ENCODE measurements at places on chromosomes 12 and 14.

DNA sequence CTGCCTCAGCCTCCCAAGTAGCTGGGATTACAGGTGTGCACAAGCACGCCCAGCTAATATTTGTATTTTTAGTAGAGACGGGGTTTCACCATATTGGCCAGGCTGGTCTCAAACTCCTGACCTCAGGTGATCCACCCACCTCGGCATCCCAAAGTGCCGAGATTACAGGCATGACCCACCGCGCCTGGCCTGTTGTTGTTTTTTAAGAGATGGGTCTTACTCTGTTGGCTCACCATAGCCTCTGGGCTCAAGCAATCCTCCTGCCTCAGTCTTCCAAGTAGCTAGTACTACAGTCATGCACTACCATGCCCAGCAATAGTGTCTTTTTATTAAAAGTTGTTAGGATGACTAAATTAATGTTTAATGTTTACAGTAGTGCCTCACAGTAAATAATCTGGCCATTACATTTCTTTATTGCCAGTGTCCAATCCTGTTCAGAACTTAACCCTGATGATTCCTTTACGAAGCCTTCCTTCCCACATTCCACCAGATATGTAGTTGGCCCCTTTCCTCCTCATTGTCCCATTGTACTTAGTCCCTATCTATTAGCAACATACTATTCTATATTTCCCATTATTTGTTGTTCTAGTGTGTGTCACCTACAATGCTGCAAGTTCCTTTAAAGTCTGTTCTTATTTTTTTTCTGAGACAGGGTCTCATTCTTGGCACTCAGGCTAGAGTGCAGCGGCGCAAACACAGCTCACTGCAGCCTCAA is 8.8 kb upstream of the SMARCC2 start:
- no peaks in the 10 kb centered on the region for H3K27me3 ChIP-seq
- H3K4me1 ChIP-seq: peaks cover 9% of the 10 kb centered on the region
- peak; percentile 17 for DNase-seq
- no peak overlapping the region for H3K4me3 ChIP-seq

- H3K36me3 ChIP-seq: no peaks in the 10 kb centered on the region
- DNase-seq: peak; percentile 44
- no peak overlapping the region for H3K4me3 ChIP-seq
- H3K4me1 ChIP-seq: peaks cover 22% of the 10 kb centered on the region
- H3K27ac ChIP-seq: no peak overlapping the region
These were observed 75.7 kb downstream of the TSPAN9 start for GRCh38 chr12:3152892-3153291.

DNA sequence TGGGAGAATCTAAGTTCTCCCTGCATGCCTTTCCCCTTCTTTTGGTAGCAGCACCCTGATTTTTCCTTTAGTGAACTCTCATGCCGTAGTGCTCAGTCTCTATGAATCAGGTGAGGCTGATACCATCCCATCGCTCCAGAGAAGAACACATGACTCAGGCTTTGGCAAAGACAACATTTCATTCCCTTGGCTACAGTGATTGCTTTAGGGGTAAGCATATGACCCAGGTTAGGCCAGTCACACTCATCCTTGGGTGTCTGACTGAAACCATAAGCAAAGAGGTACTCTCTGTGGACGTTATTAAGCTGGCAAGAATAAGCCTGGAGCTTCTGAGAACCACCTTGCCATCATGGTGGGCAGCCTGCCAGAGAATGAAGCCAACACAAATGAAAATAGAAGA is 141.8 kb downstream of the MYRFL start:
- H3K36me3 ChIP-seq: no peaks in the 10 kb centered on the region
- no peaks in the 10 kb centered on the region for H3K27me3 ChIP-seq
- no peak for DNase-seq
- no peak overlapping the region for H3K27ac ChIP-seq

DNA sequence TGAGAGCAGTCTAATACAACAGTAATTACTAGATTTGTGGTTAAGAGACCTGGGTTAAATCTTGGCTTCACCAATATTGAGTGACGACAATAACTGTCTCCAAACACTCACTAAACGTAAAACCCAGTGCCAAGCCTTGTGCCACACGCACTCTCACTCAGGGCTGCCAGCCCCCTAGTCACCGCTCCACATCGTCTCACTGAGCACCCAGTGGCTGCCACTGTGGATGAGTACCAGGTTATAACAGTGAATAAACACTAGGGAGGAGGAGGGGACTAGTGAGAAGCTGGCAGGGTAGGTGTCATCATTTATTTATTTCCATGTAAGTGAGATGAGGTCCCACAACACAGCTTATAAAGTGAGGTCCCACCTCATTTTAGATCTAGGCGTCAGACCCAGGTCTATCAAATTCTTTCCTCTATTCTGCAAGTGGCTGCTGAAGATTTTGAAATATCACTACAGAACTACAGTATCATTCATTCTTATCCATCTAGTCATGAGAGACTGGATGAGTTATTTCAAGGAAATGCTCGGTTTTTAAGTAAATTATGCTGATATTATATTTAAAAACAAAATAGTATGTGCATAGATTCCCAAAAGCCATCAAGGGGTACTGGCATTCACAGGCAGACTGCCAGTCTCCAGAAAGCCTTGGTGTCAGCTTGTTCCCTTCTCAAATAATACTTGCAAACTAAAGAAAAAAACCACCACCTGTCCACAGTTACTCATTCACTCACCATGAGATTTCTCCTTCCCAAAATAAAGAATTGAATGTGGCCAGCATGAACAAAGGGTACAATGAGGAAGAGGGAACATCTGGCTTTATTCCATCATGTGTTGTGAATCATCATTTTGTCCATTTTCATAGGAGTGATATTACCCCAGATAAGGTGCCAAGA is 84.0 kb downstream of the PTPN21 start:
- H3K36me3 ChIP-seq: peaks cover 40% of the 10 kb centered on the region
- H3K4me1 ChIP-seq: peaks cover 39% of the 10 kb centered on the region
- H3K27me3 ChIP-seq: no peaks in the 10 kb centered on the region
- H3K27ac ChIP-seq: peak overlapping the region; percentile 42
- H3K4me3 ChIP-seq: no peak overlapping the region

- no peak overlapping the region for H3K4me3 ChIP-seq
- H3K27ac ChIP-seq: no peak overlapping the region
- no peaks in the 10 kb centered on the region for H3K4me1 ChIP-seq
- no peaks in the 10 kb centered on the region for H3K36me3 ChIP-seq
These were observed 2.9 kb upstream of the PDE1B start for GRCh38 chr12:54546511-54546910.

- H3K36me3 ChIP-seq: no peaks in the 10 kb centered on the region
- no peaks in the 10 kb centered on the region for H3K27me3 ChIP-seq
- peak overlapping the region; percentile 92 for H3K27ac ChIP-seq
- H3K4me3 ChIP-seq: no peak overlapping the region
- no peak for DNase-seq
- peaks cover 34% of the 10 kb centered on the region for H3K4me1 ChIP-seq
These were observed 8.3 kb downstream of the GALNT16 start for GRCh38 chr14:69268223-69268622.

GRCh38 chr14:59208224-59208814 is 19.9 kb downstream of the DAAM1 start:
- no peaks in the 10 kb centered on the region for H3K27me3 ChIP-seq
- H3K36me3 ChIP-seq: no peaks in the 10 kb centered on the region
- peak overlapping the region; percentile 2 for H3K27ac ChIP-seq
- no peak overlapping the region for H3K4me3 ChIP-seq

- peak overlapping the region; percentile 91 for H3K27ac ChIP-seq
These were observed 88.3 kb downstream of the OTOGL start for GRCh38 chr12:80187660-80188090.

- H3K4me1 ChIP-seq: peaks cover 7% of the 10 kb centered on the region
- H3K27ac ChIP-seq: no peak overlapping the region
- H3K36me3 ChIP-seq: no peaks in the 10 kb centered on the region
- H3K4me3 ChIP-seq: no peak overlapping the region
These were observed 28.0 kb upstream of the NUDT14 start for GRCh38 chr14:105209091-105209490.

DNA sequence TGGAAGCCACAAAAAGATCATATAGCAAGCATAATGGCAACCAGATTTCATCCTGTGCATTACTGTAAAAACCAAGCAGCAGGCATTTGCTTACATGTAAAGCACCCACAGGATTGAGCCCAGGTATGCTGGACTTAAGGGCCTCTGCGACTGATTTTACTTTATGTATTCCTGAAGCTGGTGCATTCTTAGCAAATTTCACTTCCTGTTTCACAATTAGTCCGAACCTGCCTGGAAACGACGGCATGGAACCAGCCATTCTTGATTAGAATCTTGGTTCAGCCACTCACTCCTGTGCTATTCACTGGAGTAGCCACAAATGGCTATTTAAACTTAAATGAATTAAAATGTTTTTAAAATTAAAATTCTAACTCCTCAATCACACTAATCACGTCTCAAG is 239.2 kb downstream of the NUAK1 start:
- H3K4me1 ChIP-seq: no peaks in the 10 kb centered on the region
- no peak overlapping the region for H3K4me3 ChIP-seq
- H3K27me3 ChIP-seq: no peaks in the 10 kb centered on the region

DNA sequence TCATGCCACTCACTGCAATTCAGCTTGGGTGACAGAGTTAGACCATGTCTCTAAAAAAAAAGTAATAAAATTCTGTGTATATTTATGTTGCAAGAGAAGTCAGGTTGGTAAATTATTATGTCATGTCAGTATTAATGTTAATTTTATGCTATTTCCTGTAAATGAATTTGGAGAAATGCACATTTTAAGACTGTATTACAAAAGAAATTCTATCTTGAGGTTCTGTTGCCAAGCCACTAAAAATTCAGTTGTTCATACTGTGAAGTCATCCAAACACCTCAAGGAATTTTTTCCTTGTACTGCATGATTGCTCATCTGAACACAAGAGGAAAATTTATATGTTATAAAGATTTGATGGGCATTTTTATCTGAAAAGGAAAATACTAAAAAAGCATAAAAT is 23.3 kb upstream of the HMGA2 start:
- peak; percentile 44 for DNase-seq
- no peaks in the 10 kb centered on the region for H3K27me3 ChIP-seq
- no peaks in the 10 kb centered on the region for H3K36me3 ChIP-seq
- H3K4me1 ChIP-seq: peaks cover 5% of the 10 kb centered on the region

DNA sequence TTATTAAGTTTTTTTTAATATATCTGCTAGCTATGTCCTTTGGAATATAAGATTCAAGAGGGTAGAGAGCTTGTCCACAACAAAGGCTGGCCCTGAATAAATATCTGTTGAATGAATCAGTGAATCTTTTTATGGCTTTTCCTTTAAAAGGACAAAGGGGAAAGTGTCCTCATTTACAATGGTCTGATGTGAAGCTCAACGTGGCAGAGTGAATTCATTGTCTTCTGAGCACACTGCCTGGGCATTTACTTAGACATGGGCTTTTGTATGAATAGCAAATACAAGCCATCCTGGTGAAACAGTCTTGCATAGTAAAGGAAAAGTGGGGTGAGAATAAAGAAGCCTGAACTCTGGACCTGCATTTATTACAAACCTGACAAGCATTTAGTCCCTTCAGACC is 201.2 kb downstream of the NELL2 start:
- no peaks in the 10 kb centered on the region for H3K36me3 ChIP-seq
- DNase-seq: no peak
- no peaks in the 10 kb centered on the region for H3K27me3 ChIP-seq
- H3K27ac ChIP-seq: no peak overlapping the region

DNA sequence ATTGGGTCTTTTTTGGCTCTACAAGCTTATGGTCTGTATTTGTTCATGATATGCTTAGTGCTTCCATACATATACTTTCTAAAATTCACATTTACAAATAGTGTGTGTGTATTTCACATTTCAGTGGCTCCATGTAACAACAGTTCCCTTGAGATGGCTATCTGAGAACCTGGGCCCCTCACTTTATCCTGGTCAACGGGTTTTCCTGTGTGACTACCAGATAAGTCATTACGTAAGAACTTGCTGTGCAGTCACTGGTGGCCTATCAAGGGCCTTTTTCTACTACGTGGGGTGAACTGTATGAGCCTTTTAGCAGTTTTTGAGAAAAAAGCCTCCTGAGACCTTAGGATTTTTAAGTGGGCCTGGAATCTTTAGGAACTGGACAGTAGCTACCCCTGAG is 454.1 kb downstream of the PCNX1 start:
- no peak overlapping the region for H3K4me3 ChIP-seq
- peaks cover 6% of the 10 kb centered on the region for H3K36me3 ChIP-seq
- H3K4me1 ChIP-seq: peaks cover 38% of the 10 kb centered on the region

- H3K27ac ChIP-seq: no peak overlapping the region
- H3K4me1 ChIP-seq: no peaks in the 10 kb centered on the region
- no peak for DNase-seq
- H3K36me3 ChIP-seq: no peaks in the 10 kb centered on the region
- H3K4me3 ChIP-seq: no peak overlapping the region
These were observed 339.5 kb downstream of the PAWR start for GRCh38 chr12:79351251-79351650.

DNA sequence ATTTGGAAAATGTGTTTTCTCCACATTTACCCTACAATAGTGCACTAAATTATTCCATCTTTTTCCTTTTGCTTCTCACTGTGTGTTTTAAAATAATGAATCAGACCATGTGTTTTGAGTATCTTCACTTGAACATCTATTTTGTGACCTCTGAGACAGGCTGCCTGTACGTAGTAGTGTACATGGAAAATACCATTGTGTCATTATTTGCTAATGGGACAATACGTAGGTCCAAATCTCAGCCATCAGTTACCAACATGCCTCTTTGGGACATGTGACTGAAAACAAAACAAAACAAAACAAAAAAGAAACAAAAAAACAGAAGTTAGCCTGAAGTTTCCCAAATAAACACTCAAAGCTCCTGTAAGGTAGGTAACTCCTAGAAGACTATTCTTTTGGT is 7.1 kb upstream of the MYF6 start:
- peaks cover 20% of the 10 kb centered on the region for H3K4me1 ChIP-seq
- no peak for DNase-seq
- H3K27me3 ChIP-seq: no peaks in the 10 kb centered on the region
- no peaks in the 10 kb centered on the region for H3K36me3 ChIP-seq
- H3K27ac ChIP-seq: no peak overlapping the region

DNA sequence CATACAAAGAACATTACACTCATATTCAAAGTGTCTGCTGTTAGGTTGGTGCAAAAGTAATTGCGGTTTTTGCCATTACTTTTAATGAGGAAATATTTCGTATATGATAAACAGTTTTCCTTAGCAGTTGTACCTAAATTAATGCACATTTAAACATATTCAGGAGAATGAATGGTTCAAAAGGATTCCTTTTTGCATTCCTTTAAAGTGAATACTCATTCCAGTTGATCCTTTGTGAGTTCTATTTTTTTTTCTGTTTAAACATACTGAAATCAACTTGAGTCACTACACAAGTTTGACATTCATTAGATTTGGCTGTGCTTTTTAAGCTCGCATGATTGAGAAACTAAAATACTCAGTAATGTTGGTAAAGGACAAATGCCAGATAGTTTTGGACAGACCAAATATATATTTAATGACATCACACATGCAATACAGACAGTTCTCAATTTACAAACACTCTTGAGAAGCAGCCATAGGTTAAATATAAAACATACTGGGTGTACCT is 13.8 kb upstream of the SLC38A2 start:
- H3K27ac ChIP-seq: peak overlapping the region; percentile 98
- H3K4me3 ChIP-seq: no peak overlapping the region

DNA sequence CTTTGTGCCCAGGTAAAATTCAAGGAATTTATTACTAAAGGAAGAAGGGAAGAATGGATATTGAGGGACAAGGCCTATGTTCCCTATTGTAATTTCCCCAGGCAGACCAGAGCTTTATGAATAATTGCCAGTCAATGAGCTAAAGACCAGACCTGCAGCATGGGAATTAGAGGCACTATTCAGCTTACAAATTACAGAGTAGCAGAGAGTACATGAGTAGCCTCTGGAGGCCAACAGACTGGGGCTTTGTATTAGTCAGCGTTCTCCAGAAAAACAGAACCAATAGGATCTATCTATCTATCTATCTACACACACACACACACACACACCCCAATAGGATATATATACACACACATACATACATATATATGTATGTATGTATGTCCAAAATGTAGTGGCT is 120.0 kb upstream of the RPH3A start:
- no peaks in the 10 kb centered on the region for H3K4me1 ChIP-seq
- no peak overlapping the region for H3K27ac ChIP-seq
